ENCODE measurements at places on chromosomes 13 and 19.

- DNase-seq: no peak
These were observed 67.3 kb upstream of the MED4 start for GRCh38 chr13:48162217-48162616.

DNA sequence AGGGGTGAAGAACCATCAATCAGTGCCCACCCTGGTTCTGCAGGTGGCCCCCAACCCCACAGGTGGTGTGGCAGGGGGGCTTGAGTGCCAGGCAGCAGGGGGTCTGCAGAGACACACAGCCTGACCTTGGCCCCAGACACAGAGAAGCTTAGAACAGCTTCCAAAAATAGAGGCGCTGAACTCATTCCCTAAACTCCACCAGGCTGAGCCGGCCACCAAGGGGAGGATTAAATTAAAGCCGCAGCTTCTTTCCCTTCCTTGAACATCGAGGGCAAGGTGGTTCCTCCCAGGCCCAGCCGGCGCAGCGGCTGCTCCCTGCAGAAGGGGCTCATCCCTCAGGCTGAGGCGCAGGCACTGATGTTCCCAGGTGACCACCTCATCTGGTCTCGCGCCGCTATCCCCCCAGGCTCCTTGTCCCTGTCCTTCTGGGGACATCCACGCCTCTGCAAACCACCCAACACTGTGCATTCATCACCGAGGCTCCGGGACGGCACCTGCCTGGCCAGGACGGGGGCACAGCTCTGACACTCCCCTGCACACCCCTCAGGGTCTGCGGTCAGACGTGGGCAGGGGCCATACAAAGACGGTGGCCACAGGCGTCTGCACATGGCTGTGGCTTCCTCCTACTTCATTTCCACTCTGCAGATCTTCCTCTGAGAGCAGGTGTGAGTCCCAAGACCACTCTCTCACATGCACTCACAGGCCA lies 30.9 kb downstream of the LAMP1 start:
- no peak for DNase-seq

- DNase-seq: no peak
These were observed 1458.3 kb downstream of the UQCRFS1 start for GRCh38 chr19:27754700-27755099.

- no peak for DNase-seq
These were observed 66.8 kb downstream of the MRPL57 start for GRCh38 chr13:21243045-21243897.

DNA sequence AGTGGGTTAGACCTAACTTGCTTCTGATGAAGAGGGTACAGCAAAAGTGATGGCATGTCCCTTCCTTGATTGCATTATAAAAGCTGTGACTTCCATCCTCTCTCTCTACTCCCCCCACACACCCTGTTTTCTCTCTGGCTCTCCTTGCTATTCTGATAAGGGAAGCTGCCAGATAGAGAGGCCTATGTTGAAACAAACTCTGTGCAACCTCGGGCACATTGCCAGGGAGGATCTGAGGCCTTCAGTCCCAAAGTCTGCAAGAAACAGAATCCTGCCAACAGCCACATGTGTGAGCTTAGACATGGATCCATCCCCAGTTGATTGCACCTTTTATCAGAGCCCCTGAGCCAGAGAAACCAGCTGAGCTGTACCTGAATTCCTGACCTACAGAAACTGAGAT lies 44.8 kb upstream of the ARGLU1 start:
- DNase-seq: peak; percentile 51

- no peak for DNase-seq
These were observed 531.7 kb downstream of the MYO16 start for GRCh38 chr13:109160887-109161669.

GRCh38 chr13:46496086-46496485 lies 56.9 kb upstream of the LRCH1 start:
- no peak for DNase-seq

DNA sequence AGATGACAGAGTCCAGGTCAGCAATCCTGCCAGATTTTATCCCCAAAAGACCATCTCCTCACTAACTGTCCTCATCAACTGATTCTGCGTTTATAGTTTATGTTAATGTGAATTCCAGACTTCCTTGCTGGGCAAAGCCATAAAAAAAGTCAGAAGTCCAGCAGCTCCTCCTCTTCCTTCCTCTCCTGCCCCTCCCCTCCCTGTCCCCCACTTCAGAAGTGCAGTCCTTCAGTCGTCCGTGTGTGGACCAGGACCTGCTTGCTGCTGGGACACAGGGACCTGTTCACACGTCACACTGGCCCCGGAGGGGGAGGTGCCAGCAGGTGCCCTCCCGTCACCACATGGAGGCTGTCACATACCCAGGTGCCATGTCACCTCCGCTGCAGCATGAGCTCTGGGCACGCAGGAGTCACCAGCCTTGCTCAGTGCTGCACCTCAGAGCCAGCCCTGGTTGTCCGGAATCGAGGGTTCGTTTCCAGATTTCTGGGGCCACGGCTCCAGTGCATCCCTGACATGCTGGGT lies 4.0 kb upstream of the MCF2L start:
- no peak for DNase-seq

DNA sequence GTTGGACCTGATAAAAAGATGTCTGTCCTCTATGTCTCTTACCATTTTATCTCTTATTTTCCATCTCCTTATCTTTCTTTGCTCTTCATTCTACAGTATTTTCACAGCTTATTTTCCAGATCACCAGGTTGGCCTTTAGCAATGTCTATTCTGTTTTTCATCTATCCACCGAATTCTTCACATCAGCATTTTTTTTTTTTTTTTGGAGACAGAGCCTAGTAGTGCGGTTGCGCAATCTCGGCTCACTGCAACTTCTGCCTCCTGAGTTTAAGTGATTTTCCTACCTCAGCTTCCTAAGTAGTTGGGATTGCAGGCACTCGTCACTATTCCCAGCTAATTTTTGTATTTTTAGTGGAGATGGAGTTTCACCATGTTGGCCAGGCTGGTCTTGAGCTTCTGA lies 49.0 kb downstream of the DNAJC15 start:
- DNase-seq: no peak

GRCh38 chr19:35107545-35107944 lies 8.1 kb upstream of the FXYD3 start:
- DNase-seq: no peak

DNA sequence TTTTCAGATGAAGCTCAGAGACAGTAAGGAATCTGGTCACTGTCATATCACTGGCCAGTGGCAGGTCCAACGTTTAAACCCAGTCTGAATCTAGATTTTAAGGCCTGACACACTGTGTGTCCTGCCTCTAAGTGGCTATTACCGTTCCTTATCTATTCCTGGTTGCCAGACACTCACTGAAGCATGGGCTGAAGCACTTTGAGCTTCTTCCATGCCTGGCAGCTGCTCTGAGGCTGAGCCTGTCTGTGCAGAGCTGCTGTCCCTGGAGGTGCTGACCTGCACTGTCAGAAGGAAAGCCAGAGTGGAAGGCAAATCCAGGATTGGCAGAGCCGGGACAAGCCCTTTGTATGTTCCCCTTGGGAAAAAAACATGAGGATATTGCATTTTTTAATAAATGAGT lies 109.2 kb upstream of the SLC7A1 start:
- peak; percentile 91 for DNase-seq

GRCh38 chr19:46503848-46504453 lies 8.3 kb upstream of the PNMA8B start:
- peak; percentile 30 for DNase-seq

- DNase-seq: no peak
These were observed 1.5 kb downstream of the SIN3B start for GRCh38 chr19:16830679-16831078.

DNA sequence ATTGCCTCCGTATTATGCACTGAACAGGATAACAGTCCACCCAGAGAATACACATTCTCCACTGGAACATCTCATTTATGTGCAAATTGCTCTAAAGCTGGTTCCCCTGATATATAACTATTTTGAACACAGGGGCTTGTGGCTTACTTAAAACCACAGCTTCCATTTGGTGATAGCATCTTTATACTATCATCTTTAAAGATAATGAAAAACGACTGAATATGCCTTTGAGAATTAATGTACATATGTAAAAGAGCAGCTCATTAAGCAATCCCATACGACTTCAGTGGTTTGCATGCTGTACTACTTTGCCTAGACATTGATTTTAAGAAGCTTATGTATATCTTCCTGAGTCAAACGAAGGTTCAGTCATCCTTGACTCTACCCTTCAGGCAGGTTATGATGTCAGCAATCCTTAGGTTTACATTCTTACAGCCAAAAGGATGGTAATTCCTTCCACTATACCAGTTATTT lies 40.8 kb downstream of the BRD4 start:
- no peak for DNase-seq

GRCh38 chr13:23432626-23433025 lies 876 bp downstream of the SACS start:
- no peak for DNase-seq

DNA sequence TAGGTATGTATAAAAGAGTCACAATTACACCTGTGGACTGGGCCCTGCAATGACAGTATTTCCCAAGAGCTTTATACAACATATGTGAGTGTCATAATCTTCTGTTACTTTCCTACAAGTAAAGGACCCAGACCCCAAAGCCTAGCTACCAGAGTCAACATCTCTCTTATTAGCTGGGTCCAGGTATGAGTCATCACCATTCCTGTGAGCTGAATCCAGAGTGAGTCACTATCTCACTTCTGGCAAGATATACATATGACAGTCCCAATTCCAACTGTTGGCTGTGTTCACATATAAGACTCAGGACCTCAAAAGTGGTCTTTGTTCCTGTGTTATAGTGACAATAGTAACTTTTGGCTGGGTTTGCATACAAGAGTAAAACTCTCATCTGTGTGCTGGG lies 46.7 kb downstream of the ZNF729 start:
- DNase-seq: no peak

All from BE2C (cell line).